ENCODE measurements at places on chromosomes 13 and 19. TPM values are rescaled to one million over a fixed set of nuclear protein-coding genes. Genes with fewer than 3 reads are reported as not detected.

The ZNF569 gene
- total RNA-seq, result 7.5 TPM

The DHDH gene
- 1.4 TPM for total RNA-seq

The ELAVL3 gene
- total RNA-seq, result not detected

The ZNF525 gene
- 23.2 TPM for total RNA-seq

The ZNF57 gene
- 5.1 TPM for total RNA-seq

The SLC25A41 gene
- total RNA-seq, result not detected

The C19orf12 gene
- 33.3 TPM for total RNA-seq

The ZNF577 gene
- total RNA-seq, result 5.7 TPM

The CYP4F2 gene
- not detected for total RNA-seq

The PPP1R13L gene
- total RNA-seq, result 4.6 TPM

The IGFL1 gene
- total RNA-seq, result not detected

The KIR3DL2 gene
- total RNA-seq, result 0.27 TPM

The ENOX1 gene
- total RNA-seq, result 0.09 TPM

The MISP3 gene
- total RNA-seq, result 1.4 TPM

DNA sequence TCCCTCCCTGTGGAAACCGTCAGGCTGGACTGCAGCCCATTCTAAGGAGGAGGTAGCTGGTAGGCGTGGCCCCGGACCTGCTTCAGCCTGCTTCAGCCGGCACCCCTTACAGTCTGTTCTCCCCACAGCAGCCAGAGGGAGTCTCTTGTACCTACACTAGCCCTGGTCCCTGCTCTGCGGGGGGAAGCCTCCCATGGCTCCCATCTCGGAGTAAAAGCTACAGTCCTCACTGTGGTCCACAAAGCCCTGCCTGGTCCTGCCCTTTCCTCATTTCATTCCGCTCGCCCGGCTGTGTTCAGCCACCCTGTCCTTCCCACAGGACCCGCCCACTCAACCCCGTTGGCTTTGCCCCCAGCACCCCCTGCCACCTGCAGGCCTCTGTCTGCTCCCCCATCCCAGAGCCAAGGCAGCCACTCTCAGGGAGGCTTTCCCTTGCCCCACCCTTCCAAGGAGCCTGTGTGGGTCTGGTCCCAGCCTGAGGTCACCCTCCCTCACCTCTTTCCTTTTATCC lies 1.3 kb downstream of the PGLYRP1 start:
- H3K27me3 ChIP-seq, result peaks cover 13% of the 10 kb centered on the region
- H3K4me1 ChIP-seq, result peaks cover 12% of the 10 kb centered on the region
- H3K27ac ChIP-seq, result no peak overlapping the region
- no peak overlapping the region for H3K4me3 ChIP-seq
- H3K36me3 ChIP-seq, result no peaks in the 10 kb centered on the region

DNA sequence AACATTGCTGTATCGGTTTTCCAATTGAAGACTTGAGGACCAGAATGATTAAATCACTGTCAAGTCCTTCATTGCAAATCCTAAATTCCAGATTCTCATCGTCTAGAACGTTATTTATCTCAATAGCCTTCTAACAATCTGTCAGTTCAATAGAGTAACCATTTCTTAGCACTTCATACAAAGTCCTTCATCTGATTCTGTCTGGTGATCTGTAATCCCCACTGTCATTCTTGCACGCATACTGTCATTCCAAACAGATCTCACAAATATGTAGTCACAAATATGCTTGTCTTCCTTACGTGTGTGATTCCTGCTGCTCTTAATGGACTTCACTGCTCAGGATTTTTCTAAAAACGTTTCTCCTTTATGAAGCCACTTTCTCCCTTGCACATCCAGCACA lies 1197.5 kb downstream of the EFNB2 start:
- DNase-seq, result no peak
- H3K27ac ChIP-seq, result no peak overlapping the region
- H3K27me3 ChIP-seq, result no peaks in the 10 kb centered on the region
- H3K4me3 ChIP-seq, result no peak overlapping the region
- H3K4me1 ChIP-seq, result peaks cover 10% of the 10 kb centered on the region

DNA sequence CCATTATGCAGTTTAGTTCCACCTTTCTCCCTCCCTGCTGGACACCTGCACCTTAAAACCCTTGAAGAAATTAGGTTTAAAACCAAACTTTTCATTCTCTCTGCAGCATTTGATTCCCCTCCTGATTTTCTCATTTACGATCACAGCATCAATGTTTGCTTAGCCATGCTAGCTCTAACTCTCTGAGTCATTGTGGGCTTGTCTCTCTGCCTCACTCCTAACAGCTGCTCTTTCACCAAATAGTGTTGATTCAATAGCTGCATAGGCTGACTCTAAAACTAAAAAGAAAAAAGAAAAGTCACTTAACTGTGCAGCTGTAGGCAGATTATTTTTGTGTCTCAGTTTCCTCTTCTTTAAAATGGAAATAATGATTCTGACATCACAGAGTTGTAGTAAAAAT lies 1124.9 kb downstream of the DIAPH3 start:
- H3K4me1 ChIP-seq, result no peaks in the 10 kb centered on the region
- H3K27ac ChIP-seq, result no peak overlapping the region
- no peaks in the 10 kb centered on the region for H3K27me3 ChIP-seq
- no peaks in the 10 kb centered on the region for H3K36me3 ChIP-seq
- no peak overlapping the region for H3K4me3 ChIP-seq

GRCh38 chr13:23069566-23069965 lies 111.2 kb upstream of the SGCG start:
- no peak overlapping the region for H3K27ac ChIP-seq
- no peak for DNase-seq
- H3K27me3 ChIP-seq, result peaks cover 1% of the 10 kb centered on the region
- no peaks in the 10 kb centered on the region for H3K36me3 ChIP-seq
- no peak overlapping the region for H3K4me3 ChIP-seq

GRCh38 chr13:81117416-81117815 lies 776.5 kb upstream of the SPRY2 start:
- DNase-seq, result no peak
- no peak overlapping the region for H3K27ac ChIP-seq
- no peaks in the 10 kb centered on the region for H3K36me3 ChIP-seq
- no peaks in the 10 kb centered on the region for H3K4me1 ChIP-seq

DNA sequence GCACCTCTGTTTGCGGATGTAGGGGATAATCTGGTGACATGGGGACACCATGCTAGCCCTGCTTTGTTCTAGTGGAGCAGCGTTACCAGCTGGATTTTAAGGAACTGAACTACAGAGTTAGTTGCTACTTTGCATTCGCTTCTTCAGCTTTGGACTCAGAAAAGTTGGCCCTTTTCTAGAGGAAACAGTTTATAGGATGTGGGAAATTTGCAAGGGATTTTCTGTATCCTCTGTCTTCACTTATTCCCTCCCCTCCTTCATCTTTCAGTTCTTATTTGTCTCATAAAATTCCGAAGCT lies 2.1 kb downstream of the GATAD2A start:
- peaks cover 81% of the 10 kb centered on the region for H3K4me1 ChIP-seq
- DNase-seq, result no peak
- no peaks in the 10 kb centered on the region for H3K27me3 ChIP-seq
- H3K27ac ChIP-seq, result no peak overlapping the region

DNA sequence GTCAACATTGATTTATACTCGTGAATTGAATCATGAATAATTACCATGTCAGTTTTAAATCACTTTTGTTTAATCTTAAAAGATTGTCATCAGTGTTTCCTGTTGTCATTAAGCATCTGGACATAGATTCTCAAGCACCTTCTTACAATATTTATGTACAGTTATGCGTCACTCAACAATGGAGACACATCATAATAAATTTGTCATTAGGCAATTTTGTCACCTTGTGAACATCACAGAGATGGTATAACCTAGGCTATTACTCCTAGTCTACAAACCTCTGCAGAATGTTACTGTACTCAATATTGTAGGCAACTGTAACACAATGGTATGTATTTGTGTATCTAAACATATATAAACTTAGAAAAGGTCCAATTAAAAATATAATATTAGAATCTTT lies 2130.9 kb upstream of the PCDH20 start:
- no peaks in the 10 kb centered on the region for H3K36me3 ChIP-seq
- no peak overlapping the region for H3K27ac ChIP-seq
- H3K27me3 ChIP-seq, result no peaks in the 10 kb centered on the region
- no peaks in the 10 kb centered on the region for H3K4me1 ChIP-seq
- no peak overlapping the region for H3K4me3 ChIP-seq

GRCh38 chr13:44867825-44868224 lies 121.4 kb downstream of the NUFIP1 start:
- no peak overlapping the region for H3K27ac ChIP-seq
- H3K36me3 ChIP-seq, result no peaks in the 10 kb centered on the region
- H3K4me3 ChIP-seq, result no peak overlapping the region
- H3K27me3 ChIP-seq, result peaks cover 6% of the 10 kb centered on the region
- DNase-seq, result no peak

GRCh38 chr19:29260477-29261317 lies 47.7 kb upstream of the UQCRFS1 start:
- no peak overlapping the region for H3K27ac ChIP-seq
- DNase-seq, result peak; percentile 51
- H3K27me3 ChIP-seq, result peaks cover 2% of the 10 kb centered on the region

DNA sequence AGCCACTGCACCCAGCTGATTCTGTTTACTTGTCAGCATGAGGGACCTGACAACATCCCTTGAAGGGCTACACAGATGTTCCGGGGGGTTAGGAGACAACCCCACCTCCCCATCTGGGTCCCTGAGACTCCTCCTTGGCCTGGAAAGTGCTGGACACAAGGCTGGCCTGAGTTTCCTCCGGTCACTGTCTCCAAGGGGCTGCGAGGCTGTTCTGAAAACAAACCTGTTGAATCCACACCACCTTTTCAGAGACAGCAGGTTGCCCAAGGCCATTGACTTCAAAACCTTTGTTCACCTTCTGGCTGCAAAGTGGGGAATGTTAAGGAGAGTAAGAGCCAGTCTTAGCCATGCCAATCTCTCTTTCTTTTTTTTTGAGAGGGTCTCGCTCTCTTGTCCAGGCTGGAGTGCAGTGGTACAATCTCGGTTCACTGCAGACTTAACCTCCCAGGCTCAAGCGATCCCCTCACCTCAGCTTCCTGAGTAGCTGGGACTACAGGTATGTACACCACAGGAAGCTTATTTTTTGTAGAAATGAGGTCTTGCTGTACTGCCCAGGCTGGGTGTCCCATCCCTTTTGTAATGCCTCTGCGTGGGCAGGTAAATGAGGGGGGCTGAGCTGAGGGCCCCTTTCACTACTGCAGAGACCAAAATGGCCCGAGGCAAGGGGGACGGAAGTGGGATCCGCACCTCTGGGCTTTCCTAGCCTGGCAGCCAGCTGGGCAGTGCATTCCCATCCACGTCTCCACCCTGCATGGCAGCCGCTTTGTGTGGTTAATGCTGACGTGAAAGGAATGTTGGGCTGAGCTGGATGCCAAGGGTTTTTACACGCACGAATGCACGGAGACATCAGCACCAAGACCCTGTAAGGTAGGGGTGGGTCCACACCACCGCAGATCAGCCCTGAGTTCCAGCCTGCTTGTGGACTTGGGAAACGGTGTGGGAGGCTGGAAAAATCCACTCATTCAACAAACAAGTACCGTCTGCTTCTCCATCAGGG lies 1.9 kb upstream of the ZNF628 start:
- H3K36me3 ChIP-seq, result peaks cover 2% of the 10 kb centered on the region
- H3K27me3 ChIP-seq, result no peaks in the 10 kb centered on the region
- H3K4me1 ChIP-seq, result peaks cover 23% of the 10 kb centered on the region

DNA sequence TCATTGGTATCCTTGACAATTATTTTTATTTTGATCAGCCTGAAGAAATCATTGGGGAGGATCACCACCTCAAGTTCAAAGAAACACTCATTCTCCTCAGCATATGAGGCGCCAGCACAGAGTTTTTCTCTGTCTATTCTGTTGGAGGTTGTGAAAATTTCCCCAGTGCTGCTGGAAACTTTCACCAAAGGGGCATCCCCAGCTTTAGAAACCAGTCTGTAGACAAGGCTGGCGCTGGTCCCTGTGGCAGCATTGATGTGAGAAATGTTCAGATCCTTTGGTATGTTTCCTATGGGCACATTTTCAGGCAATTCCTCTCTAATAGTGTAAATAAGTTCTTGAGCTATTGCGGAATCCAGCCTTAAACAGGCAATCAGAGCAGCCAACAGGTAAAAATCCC lies 2.1 kb downstream of the PCDH9 start:
- H3K4me3 ChIP-seq, result no peak overlapping the region
- DNase-seq, result no peak
- H3K36me3 ChIP-seq, result no peaks in the 10 kb centered on the region
- H3K27ac ChIP-seq, result no peak overlapping the region

DNA sequence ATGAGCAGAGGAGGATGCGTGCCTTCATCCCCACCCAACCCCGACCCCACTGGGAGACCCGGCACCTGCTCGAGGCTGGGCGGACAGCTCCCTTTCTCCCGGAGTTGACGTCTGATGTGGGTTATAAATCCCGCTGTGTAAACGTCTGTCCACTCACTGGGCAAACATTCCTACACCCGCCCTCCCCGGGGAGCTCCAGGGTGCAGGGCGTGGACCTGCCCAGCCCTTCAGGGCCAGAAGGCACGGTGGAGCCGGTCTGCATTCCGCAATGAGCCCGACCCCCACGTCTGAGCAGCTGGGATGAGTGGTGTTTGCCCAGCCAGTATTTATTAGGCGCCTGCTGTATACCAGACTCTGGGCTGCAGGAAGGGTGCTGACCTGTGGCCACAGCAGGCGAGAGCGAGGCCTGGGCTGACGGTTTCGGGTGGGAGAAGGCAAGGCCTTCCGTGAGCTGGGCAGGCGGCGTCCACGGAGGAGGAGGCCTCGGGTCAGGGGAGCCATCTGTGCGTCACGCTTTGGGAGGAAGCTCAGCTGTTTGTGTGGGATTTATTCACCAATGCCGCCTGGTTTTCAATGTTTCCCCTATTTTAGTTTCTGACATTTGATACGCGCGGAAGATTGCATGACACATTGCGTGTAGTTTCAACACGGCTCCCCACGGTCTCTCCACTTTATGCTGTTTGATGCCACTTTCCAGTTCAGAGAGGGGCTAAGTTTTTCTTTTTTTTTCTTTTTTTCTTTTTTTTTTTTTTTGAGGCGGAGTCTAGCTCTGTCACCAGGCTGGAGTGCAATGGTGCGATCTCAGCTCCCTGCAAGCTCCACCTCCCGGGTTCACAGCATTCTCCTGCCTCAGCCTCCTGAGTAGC lies 2.0 kb downstream of the MISP start:
- no peaks in the 10 kb centered on the region for H3K36me3 ChIP-seq
- H3K27me3 ChIP-seq, result peaks cover 2% of the 10 kb centered on the region
- no peak for DNase-seq
- H3K27ac ChIP-seq, result no peak overlapping the region
- no peak overlapping the region for H3K4me3 ChIP-seq
- H3K4me1 ChIP-seq, result no peaks in the 10 kb centered on the region

GRCh38 chr13:64529874-64530485 lies 2700.2 kb downstream of the PCDH9 start:
- no peaks in the 10 kb centered on the region for H3K4me1 ChIP-seq
- no peak overlapping the region for H3K4me3 ChIP-seq
- H3K36me3 ChIP-seq, result no peaks in the 10 kb centered on the region
- no peak overlapping the region for H3K27ac ChIP-seq
- DNase-seq, result peak; percentile 10
- no peaks in the 10 kb centered on the region for H3K27me3 ChIP-seq

DNA sequence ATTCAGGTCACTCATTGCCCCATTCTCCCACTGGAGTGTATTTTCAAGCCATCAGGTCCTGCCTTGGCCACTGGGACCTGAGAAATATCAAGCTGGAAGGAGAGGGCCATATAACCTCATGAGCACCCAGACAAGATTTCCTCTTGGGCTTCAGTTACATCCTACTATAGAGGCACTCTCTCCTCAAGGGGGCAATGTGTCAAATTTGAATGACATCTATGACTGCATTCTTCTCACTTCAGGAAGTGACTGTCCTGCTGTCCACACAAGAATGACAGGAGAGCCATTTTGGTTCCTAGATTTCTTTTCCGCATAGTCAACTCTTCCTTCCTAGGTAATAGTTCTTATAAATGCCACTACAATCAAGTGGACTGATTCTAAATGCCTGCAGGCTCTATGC lies 416.2 kb downstream of the DIAPH3 start:
- no peak for DNase-seq
- no peaks in the 10 kb centered on the region for H3K36me3 ChIP-seq
- no peaks in the 10 kb centered on the region for H3K4me1 ChIP-seq
- H3K27me3 ChIP-seq, result no peaks in the 10 kb centered on the region
- no peak overlapping the region for H3K27ac ChIP-seq
